ENCODE measurements at places on chromosomes 4 and X. TPM values are rescaled to one million over a fixed set of nuclear protein-coding genes. Genes with fewer than 3 reads are reported as not detected.

- DNase-seq = no peak
These were observed 445.7 kb downstream of the SMARCA1 start for GRCh38 chrX:129077424-129078170.

GRCh38 chr4:157957905-157958304, 214.9 kb downstream of the GASK1B start:
- no peak for DNase-seq

DNA sequence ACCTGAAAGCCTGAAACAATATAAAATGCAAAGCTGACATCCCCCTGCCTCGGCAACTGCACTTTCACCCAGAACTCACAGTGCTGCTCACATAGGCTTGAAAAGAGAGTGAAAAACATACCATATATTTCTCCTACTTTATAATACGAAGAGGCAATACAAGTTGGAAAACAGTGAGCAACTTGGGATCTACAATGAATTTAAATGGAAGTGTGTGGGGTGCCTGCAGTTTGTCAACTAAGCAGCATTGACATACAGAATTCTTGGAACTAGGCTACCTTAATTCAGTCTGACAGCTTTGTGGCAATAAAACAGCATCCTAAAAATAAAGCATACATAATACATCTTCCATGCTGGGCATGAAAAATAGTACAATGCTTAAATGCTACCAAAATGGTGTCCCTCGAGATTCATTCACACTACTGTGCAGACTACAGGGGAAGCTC, 8.0 kb downstream of the GASK1B start:
- DNase-seq = no peak

GRCh38 chrX:13899607-13900006, 82.7 kb upstream of the GPM6B start:
- DNase-seq = no peak

GRCh38 chrX:39397561-39398199, 596.4 kb downstream of the MID1IP1 start:
- DNase-seq = no peak

- DNase-seq = no peak
These were observed 500.8 kb upstream of the DIAPH2 start for GRCh38 chrX:96183843-96184242.

CLDN24 gene
- total RNA-seq = not detected

VCX3A gene
- 0.38 TPM for total RNA-seq

P2RY4 gene
- total RNA-seq = not detected

DNA sequence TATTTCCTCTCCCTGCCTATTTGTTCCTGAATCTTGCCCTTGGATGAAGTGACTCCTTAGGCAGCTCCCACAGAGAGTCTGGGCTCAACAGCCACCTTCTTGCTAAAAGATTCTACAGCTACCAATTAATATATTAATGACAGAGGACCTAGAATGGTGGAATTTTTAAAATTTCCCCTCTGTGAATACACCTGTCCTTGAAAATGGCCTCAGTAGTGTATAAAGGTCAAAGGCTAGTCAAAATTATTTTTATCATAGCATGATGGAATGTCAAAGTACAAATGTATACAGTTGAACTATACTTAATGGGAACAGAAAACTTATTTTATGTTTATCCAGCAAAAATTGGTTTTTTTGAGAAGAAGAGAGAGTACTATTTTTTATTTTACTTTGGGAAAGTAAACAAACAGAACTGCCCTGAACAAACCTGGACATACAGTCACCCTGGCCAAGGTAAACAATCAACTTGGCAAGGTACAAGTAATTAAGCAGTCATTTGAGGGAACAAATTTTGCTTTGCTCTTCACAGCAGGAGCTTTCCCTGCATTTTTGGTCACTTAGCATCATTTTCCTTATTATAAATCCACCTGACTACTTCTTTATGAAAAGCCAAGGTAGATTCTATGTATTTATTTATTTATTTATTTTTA, 250.8 kb downstream of the INPP4B start:
- no peak for DNase-seq

FAT1 gene
- total RNA-seq = 77.8 TPM

- no peak for DNase-seq
These were observed 276.7 kb upstream of the KLF3 start for GRCh38 chr4:38387348-38387747.

- DNase-seq = peak; percentile 46
These were observed 653.2 kb upstream of the GALNT7 start for GRCh38 chr4:172515266-172515879.

GRCh38 chrX:132226169-132226568, 6.9 kb upstream of the RAP2C start:
- DNase-seq = no peak

GRCh38 chr4:165692082-165692481, 181.0 kb upstream of the TLL1 start:
- no peak for DNase-seq

EIF4E gene
- 141 TPM for total RNA-seq

DNA sequence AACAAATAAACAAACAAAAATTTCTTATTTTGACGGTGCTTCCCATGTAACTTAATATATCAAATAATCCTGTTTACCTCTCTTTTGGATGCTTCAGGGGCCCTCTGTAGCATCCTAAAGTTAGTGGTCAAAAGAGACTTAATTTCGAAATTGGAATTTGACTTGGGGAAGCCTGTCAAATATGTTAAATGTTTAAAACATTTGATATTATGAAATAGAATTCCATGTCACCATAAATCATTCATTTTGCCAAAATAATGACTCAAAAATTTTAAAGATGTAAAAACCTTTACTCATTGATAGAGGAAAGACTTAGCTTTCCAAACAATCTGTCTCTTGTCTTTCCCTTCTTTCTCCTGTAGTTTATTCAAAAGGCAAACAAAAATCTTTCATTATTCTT, 20.6 kb upstream of the TEX13A start:
- no peak for DNase-seq

DNA sequence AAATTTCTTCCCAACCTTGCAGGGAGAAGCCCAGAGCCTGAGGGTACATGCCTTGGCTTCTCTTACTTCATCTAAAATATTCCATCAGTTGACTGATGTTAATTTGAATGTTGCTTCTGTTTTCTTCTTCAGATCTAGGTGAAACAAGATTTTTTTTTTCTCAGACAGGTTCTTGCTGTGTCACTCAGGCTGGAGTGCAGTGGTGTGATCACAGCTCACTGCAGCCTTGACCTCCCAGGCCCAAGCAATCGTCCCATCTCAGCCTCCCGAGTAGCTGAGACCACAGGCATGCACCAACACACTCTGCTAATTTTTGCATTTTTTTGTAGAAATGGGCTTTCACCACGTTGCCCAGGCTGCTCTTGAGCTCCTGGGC, 62.1 kb upstream of the KLF3 start:
- DNase-seq = no peak

DNA sequence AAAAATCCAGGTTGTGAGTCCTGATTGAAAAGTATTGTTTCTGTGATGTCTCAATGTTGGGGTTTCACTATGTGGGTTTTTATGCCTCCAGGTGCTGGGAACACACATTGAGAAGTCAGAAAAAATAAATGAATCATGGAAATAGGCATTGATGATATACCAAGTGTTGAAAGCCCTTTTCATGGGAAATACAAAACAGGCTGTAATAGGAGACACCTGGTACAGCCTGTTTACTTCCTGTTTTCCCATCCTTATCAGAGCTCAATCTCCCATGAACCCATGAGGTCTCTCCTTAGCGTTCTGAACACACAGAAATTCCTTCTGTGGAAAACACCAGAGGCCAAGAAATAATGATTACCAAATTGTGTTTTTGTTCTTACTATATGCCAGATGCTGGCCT, 106.3 kb upstream of the BOD1L1 start:
- DNase-seq = no peak

FAM241A gene
- 0.23 TPM for total RNA-seq

DNA sequence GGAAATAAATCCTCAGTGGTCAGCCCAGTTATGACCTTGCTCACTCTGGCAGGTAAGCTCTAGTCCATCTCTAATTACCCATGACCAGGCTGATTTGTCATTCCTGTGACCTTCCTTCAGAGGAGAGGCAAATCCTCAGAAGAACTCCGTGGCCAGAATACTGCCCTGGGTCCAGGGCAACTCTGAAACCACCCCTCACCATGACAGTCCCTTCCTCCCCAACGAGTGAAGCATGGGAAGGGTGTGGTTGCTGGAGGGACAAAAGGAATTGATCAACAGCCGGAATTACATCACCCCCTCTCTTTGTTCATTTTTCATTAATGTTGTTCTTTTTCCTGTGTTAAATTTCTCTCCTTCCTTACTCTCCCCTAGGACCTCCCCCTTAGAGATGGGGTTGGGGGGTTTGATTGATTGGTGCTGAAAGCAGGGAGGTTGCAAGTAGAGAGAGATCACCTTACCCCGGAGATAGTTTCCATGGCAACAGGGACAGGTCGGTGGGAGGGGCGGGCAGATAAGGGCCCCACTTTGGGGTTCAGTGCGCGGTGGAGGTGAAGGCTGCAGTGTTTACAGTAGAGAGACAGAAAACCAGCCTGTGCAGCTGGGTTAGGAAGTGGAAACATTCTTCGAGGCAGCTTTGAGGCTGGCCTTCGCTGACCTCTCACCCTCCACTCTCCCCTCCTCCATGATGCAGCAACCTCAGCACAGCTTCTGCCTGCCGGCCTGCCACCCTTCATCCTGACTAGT, 647.4 kb downstream of the BCOR start:
- DNase-seq = no peak

- DNase-seq = no peak
These were observed 188.1 kb downstream of the QDPR start for GRCh38 chr4:17323554-17324385.

GRCh38 chr4:85834934-85835333, 360.0 kb downstream of the ARHGAP24 start:
- DNase-seq = no peak

PHEX gene
- total RNA-seq = 0.24 TPM

- no peak for DNase-seq
These were observed 2.4 kb upstream of the CFAP299 start for GRCh38 chr4:80333121-80333520.

ABLIM2 gene
- 1.6 TPM for total RNA-seq

UGT2B10 gene
- not detected for total RNA-seq

VCX gene
- 0.64 TPM for total RNA-seq

- DNase-seq = no peak
These were observed 104.9 kb downstream of the ARHGAP10 start for GRCh38 chr4:147836807-147837206.

FAM114A1 gene
- total RNA-seq = 19.3 TPM

- DNase-seq = no peak
These were observed 304.1 kb upstream of the TECRL start for GRCh38 chr4:64713256-64713840.

HTN3 gene
- total RNA-seq = not detected

GRCh38 chrX:106023947-106024346, 14.6 kb downstream of the SERPINA7 start:
- no peak for DNase-seq

- DNase-seq = peak; percentile 61
These were observed 24.4 kb upstream of the PDZD4 start for GRCh38 chrX:153854702-153855101.

- peak; percentile 51 for DNase-seq
These were observed 286.0 kb upstream of the RASGEF1B start for GRCh38 chr4:81757691-81758090.

DNA sequence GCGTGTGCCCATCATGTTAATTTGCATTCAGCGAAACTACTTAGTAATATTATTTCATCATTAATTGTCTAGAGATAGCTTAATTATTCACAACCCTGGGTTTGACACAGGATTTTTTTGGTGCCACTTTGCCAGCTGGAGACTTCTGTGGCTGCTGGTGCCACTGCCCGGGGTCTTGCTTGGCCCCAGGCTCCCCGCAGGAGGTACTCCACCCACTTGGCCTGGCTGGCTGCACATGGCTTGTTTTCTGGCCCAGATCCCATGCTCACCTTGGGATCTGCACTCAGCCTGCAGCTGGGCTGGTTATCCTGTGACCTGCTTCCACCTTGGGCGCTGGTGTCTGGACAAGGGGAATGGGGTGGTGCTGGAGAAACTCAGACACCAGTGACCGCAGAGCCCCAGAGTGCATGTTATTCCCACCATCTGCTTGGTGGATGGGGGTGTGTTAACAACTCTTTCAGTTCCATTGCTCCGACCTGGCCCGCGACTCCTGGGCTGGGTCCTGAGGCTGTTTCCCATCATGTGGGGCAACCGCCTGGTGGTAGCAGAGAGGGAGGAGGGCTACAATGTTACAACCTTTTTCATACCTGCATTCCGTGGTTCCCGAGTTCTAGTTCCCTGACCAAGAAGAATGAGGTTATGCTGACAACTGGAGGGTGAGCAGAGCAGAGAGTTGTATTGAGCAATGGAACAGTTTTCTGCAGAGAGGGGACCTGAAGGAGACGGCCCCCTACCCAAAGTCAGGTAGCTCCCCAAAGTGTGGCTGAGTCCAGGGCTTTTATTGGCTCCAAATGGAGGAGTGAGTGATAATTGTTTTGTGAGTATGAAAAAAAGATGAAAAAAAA, 1950.0 kb upstream of the IGFBP7 start:
- DNase-seq = no peak

DNA sequence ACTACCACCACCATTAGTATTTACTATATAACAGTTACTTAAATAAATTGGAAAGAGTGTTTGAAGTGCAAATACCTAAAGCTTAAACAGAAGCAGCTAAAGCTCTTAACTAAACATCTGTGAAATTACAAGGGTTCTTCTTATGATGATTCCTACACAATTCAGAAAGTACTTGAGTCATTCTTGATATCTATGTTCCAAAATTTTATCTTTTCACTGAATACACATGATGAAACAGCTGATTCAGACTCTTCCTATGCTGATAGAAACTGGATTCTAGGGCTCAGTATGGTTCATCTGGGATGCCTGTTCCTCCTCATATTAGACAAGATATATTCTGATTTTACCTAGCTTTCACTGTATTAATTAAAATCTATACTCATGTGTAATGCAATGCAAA, 13.6 kb downstream of the EREG start:
- DNase-seq = no peak

CT83 gene
- not detected for total RNA-seq

DNA sequence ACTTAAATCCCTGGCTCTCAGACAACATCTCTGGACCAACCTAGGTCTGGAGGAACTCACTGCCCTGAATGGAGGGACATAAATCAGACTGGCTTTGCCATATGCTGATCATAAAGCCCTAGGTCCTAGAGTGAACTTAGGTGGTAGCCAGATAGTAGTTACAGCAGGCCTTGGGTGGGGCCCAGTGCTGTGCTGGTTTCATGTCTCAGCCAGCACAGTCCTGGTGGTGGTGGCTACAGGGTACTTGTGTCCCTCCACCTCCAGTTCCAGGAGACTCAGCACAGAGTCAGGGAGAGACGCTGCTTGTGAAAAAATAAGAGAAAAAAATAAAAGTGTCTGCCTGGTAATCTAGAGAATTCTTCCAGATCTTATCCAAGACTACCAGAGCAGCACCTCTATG, 40.3 kb downstream of the GSX2 start:
- no peak for DNase-seq

DNA sequence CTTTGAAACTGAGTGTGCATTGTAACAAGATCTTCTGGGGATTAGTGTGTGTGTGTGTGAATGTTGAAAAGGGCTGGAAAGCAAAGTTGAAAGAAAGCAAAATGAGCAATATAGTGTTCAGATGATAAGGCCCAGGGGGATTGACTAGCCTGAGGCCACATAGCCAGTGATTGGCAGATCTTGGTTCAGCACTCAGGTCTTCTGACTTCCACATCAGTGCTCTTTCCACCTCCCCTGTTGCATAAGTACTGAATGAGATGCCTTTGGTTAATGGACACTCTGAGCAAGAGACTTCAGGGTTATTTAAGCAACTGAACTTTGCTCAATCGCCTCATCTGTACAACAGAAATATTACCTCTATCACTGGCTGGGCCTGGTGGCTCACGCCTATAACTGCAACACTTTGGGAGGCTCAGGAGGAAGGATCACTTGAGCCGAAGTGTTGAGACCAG, 120.4 kb downstream of the TMEM164 start:
- DNase-seq = no peak

GRCh38 chr4:8394061-8394519, 46.4 kb downstream of the ACOX3 start:
- no peak for DNase-seq

- peak; percentile 64 for DNase-seq
These were observed 115.9 kb upstream of the PDLIM3 start for GRCh38 chr4:185651137-185651677.
